ENCODE measurements at places on chromosomes 5 and 9. TPM values are rescaled to one million over a fixed set of nuclear protein-coding genes. Genes with fewer than 3 reads are reported as not detected.

GRCh38 chr5:143217065-143217803 is 186.3 kb downstream of the NR3C1 start:
- no peak overlapping the region for H3K4me3 ChIP-seq
- peak overlapping the region; percentile 39 for H3K27ac ChIP-seq
- H3K27me3 ChIP-seq: no peaks in the 10 kb centered on the region
- H3K4me1 ChIP-seq: peaks cover 22% of the 10 kb centered on the region
- DNase-seq: peak; percentile 92

- H3K4me3 ChIP-seq: no peak overlapping the region
- H3K36me3 ChIP-seq: no peaks in the 10 kb centered on the region
- H3K27ac ChIP-seq: no peak overlapping the region
Observed at GRCh38 chr5:42843675-42844292, 32.1 kb upstream of the SELENOP start.

GRCh38 chr9:10134266-10134665 is 478.5 kb downstream of the PTPRD start:
- no peaks in the 10 kb centered on the region for H3K27me3 ChIP-seq
- no peak overlapping the region for H3K27ac ChIP-seq
- no peaks in the 10 kb centered on the region for H3K36me3 ChIP-seq
- no peak overlapping the region for H3K4me3 ChIP-seq

Gene SLC34A1
- not detected for polyA plus RNA-seq

DNA sequence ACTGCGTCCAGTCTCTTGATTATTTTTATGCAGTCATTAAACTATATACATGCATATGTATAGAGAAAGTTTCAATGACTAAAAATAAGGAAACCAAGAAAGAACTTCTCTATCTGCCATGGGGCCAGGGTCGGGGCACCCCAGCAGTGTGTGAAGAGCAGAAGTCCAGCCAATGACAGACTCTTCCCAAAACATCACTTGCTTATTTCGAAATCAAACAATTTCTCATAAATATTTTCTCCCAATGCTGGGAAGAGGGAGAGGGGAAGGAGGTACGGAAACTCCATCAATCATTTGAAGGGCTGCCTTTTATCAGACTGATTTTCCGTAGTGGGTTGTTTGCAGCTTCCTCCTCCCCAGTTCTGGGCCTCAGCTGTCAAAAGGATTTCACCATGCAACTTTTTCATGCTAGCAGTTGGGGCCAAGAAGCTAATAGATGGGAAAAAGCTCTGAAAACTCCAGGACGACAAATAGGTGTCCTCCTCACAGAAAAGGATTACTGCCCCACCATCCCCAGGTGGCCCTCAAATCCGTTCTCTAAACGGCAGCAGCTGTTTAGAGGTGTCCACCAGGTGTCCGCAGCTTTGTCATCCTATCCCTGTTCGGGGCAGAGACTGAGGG is 617 bp upstream of the FPGS start:
- H3K36me3 ChIP-seq: peaks cover 13% of the 10 kb centered on the region
- peak overlapping the region; percentile 40 for H3K27ac ChIP-seq
- no peaks in the 10 kb centered on the region for H3K27me3 ChIP-seq
- peaks cover 20% of the 10 kb centered on the region for H3K4me1 ChIP-seq
- H3K4me3 ChIP-seq: peak overlapping the region; percentile 65

- H3K27ac ChIP-seq: no peak overlapping the region
- no peaks in the 10 kb centered on the region for H3K4me1 ChIP-seq
- no peaks in the 10 kb centered on the region for H3K36me3 ChIP-seq
- no peak overlapping the region for H3K4me3 ChIP-seq
- DNase-seq: peak; percentile 2
Observed at GRCh38 chr5:159620853-159621540, 290.7 kb upstream of the IL12B start.

Gene GRIN3A
- polyA plus RNA-seq: 0.30 TPM

Gene CDKN2B
- 21.7 TPM for polyA plus RNA-seq

Gene MELK
- polyA plus RNA-seq: 8.6 TPM

Gene TAF1L
- polyA plus RNA-seq: 0.03 TPM

DNA sequence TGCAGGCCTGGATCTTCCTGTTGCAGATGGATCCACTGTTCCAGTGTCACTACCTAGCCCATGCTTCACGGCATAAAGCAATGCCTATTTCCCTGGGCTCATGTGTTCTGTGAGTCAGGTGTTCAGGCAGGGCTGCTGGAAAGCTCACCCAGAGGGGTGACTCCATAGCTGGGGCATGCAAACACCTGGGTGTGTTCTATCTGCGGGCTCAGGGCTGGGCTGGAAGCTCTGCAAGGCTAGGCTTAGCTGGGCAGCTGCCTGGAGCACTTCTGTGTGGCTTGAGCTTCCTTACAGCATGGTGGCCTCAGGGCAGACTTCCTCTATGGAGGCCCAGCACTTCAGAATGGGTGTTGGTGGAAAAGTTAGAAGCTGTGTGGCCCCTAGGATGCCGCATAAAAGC is 139.9 kb downstream of the GADD45G start:
- no peaks in the 10 kb centered on the region for H3K36me3 ChIP-seq
- no peaks in the 10 kb centered on the region for H3K27me3 ChIP-seq
- H3K4me1 ChIP-seq: peaks cover 7% of the 10 kb centered on the region
- no peak overlapping the region for H3K27ac ChIP-seq
- no peak overlapping the region for H3K4me3 ChIP-seq

Gene DDX41
- polyA plus RNA-seq: 94.2 TPM

GRCh38 chr5:53084546-53085255 is 24.9 kb downstream of the MOCS2 start:
- no peak overlapping the region for H3K4me3 ChIP-seq
- no peak for DNase-seq
- H3K27ac ChIP-seq: no peak overlapping the region
- peaks cover 35% of the 10 kb centered on the region for H3K36me3 ChIP-seq
- no peaks in the 10 kb centered on the region for H3K4me1 ChIP-seq

DNA sequence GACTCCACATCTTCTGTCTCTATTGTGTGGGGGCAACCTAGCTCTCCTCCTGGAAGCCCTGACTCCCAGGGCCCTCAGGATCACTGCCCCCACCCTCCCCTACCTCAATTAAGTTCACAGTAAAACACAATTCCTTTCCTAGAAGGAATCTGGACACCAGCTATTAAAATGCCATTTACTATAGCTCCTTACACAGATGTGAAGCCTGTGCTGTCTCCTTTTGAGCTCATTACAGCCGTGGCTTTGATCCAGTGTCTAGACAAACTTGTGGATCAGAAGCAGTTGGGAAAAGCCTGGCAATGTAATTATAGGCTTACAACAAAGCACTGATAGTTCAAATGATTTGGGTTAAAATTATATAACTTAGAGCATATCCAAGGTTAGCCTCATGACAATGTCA is 107.0 kb upstream of the SMIM23 start:
- H3K27me3 ChIP-seq: peaks cover 18% of the 10 kb centered on the region
- no peaks in the 10 kb centered on the region for H3K4me1 ChIP-seq
- H3K36me3 ChIP-seq: no peaks in the 10 kb centered on the region
- no peak overlapping the region for H3K4me3 ChIP-seq
- DNase-seq: no peak

DNA sequence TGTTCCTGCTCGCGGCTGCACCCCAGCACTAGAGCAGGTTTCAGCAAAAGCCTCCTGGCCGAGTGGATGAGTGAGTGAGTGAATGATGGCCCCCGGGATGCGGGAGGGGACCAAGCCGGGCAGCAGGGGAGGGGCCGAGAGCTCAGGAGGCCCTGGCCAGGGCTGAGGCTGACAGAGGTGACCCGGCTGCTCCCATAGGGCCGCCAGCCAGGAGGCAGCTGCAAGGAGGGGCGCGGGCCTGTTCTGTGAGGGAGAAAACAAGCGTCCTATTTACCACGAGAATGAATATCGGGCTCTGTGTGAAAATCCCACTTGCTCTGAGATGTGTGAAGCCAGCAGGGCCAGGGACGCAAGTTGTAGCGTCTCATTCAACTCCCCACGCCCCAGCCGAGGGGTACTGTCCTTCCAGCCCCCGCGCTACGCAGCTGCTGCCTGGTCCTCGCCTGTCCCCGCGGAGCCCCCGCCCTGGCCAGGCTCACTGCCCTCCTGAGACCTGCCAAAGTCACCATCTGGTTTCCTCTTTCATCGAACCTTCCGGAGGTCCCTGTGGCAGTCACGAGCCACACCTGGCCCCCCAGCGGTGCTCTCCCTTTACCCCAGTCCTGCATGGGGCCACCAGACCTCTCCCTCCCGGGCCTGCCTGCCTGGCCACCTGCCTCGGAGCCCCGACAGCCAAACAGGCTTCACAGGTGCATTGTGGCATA is 38.8 kb downstream of the RASGEF1C start:
- H3K4me1 ChIP-seq: no peaks in the 10 kb centered on the region
- H3K27me3 ChIP-seq: no peaks in the 10 kb centered on the region
- H3K4me3 ChIP-seq: no peak overlapping the region
- no peak for DNase-seq

DNA sequence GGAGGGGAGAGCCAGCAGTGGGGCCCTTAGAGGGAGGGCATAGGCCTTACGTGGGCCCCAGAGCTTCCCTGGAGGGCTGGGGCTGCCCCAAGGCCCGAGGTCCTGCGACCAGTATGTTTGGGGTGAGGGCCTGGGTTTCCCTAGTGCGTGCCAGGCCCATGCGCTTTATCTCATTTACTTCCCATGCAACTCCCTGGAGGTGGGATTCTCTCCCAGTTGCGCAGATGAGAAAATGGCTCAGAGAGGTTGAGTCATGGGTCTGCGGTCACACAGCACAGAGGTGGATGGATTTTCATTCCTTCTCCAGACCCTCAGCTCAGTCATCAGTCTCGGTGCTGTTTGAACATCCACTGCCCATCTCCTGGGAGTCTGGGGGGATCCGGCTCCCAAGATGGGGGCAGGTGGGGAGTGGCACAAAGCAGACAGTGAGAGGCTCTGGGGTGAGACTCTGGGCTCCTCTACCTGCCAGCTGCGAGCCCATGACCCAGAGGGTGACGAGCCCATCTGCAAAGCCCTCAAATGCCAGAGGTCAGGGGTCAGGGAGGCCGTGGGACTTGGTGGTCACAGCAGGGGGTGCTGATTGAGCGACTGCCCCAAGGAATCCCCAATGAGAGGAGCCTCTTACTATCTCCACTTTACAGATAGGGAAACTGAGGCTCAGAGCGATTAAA is 171.2 kb downstream of the GAPVD1 start:
- H3K4me1 ChIP-seq: no peaks in the 10 kb centered on the region
- no peak overlapping the region for H3K27ac ChIP-seq
- no peak for DNase-seq
- no peaks in the 10 kb centered on the region for H3K27me3 ChIP-seq
- peaks cover 3% of the 10 kb centered on the region for H3K36me3 ChIP-seq

Measured in large intestine (tissue), 12 donors.